ENCODE measurements at places on chromosomes 1 and 21.
A peak's percentile ranks its signal among the peaks of the same experiment; 100 is the strongest.

DNA sequence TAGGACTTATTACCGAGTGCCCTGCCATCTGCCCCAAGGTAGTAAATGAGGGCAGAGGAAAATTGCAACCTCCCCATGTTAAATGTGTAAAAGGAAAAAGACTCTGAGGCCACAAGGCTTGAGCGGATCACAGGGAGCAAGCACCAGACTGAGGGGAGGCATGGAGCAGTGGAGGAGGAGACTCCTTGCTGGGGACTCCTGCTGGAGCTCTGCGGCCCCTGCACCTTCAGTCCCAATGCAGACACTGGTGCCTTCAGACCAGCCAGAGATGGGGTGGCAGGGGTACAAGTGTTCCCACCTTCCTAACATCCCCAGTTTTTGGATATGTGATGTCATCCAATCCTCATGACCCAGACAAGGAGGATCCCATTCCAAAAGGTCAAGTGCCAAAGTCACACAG is 128.4 kb upstream of the NGF start:
- DNase-seq: no peak

DNA sequence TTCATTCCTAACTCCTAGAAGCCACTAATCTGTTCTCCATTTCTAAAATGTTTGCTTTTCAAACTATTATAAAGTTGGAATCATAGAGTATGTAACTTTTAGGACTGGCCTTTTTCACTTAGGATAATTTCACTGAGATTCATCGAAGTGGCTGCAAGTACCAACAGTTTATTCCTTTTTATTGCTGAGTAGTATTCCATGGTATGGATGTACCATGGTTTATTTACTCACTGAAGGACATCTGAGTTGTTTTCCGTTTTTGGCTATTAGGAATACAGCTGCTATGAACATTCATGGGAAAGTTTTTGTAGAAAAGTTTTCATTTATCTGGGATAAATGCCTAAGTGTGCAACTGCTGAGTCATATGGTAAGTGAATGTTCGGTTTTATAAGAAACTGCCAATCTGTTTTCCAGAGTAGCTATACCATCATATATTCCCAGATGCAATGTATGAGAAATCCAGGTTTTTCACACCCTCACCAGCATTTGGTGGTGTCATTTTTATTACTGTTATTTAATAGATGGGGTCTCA is 66.3 kb downstream of the SLC27A3 start:
- no peak for DNase-seq

DNA sequence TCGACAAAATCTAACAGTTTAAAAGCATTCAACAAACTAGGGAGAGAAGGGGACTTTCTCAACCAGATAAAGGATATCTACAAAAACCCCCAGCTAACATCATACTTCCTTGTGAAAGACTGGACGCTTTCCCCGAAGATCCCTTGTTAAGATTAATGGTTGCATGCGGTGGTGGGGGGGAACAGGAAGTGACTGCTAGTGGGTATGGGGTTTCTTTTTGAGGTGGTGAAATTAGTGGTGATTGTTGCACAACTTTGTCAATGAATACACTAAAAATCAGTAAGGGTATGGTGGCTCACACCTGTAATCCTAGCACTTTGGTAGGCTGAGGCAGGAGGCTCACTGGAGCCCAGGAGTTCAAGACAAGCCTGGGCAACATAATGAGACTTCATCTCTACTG is 26.9 kb upstream of the EYA3 start:
- DNase-seq: peak; percentile 36

DNA sequence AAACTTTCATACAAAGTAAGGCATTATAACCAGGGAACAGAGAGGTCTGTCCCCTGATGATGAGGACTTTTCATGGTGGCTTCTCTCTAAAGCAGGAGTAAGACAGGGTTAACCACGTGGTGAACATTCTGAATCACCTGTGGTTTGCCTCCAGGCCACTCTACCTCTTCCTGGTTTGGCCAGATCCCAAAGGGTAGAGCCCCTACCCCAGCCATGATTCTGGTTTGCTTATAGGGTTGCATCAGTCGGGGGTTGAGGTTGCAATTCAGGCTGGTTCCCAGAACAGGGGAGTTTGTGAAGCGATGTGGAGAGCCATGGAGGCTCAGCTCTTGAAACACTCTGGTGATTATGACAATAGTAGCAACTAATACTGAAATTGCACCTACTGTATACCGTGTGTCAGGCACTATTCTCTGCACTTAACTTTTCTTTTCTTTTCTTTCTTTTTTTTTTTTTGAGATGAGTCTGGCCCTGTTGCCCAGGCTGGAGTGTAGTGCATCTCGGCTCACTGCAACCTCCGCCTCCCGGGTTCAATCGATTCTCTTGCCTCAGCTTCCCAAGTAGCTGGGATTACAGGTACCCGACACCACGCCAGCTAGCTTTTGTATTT is 8.3 kb downstream of the CNR2 start:
- DNase-seq: no peak

DNA sequence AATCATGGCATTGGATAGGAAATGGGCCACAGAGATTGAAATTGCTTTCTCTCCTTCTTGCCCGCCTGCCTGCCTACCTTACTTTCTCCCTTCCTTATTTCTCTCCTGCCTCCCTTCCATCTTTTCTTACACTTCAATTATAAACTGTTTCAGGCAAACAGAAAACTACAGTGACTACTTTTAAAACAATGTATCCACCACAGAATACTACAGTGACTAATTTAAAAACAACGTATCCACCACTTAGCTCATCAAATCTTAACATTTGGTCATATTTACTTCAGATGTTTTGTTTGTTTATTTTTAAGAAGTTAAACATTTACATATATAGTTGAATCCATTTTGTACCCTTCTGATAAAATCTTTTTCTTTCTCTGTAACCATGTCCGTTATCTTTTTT is 54.4 kb downstream of the SNRPE start:
- no peak for DNase-seq

DNA sequence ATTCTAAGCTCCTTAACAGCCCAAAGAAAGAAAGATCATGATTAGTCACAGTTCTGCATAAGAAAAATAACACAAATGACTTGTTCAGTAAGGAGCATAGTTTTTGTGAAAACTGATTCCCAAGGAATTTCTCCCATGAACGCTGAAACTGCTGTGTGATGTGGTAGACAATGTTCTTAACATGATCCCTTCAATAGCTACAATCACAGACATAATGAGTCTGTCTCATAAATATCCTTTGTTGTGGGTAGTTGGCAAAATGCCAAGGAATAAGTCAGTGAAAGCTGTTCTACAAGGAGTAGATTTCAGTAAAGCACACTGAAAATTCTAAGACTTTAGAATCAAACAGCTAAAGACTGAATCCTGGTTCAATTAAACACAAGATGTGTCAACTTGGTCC is 404.8 kb downstream of the HLX start:
- no peak for DNase-seq

DNA sequence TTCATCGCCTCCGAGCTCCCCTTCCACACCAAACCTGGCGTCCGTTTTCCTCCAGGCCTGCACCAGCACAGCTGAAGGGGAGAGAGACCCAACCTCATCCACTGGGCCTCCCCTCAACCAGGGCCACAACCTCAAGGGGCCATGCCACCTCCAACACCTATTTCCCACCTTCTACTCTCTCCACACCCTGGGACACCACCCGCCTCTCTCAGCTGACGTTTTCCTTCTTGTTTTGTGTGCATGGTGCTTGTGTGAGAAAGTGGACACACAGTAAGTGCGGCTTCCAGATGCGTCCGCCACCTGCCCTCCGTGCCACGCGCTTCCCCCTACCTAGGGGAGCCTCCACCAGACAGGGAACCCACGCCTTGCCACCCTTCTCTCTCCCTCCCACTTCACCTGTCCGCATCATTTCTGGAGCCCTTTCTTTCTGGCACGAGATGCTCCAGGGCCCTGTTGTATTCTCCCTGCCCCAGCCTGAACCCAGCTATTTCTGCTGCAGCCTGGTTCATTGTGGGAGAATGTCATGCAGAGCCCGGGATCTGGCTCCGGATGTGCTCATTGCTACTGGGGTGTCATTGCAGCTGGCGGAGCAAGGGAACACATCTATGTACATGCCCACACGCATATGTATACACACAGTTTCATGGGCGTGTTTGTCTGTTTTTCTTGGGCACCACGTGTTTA is 1.3 kb upstream of the GNB1 start:
- DNase-seq: peak; percentile 35

- DNase-seq: no peak
Measured at GRCh38 chr1:210024996-210025395, 87.0 kb downstream of the SYT14 start.

- no peak for DNase-seq
Measured at GRCh38 chr21:45477176-45478114, 64.8 kb downstream of the SLC19A1 start.

GRCh38 chr1:167837326-167837725 is 76.6 kb downstream of the ADCY10 start:
- no peak for DNase-seq

- peak; percentile 81 for DNase-seq
Measured at GRCh38 chr1:153510984-153511410, 24.8 kb downstream of the S100A6 start.

DNA sequence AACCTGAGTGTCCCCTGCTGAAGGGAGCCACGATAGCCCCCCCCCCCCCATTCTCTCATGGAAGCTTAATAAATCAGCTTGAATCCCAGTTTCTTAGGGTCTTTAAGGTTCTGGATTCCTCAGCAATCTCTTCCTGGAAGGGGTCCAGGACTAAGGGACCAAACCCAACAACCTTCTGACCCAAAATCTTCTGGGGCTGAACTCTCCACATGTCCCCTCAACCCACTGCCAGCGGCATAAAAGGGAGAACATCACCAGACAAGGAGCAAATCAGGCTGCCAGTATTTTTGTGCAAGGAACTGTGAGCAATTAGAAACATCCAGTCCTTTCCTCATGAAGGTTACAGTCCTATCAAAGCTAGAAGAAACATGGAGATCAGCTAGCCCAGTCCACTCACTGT is 12.7 kb upstream of the LORICRIN start:
- no peak for DNase-seq

Data from activated naive CD4-positive, alpha-beta T cell treated with anti-CD3 and anti-CD28 coated beads, Interleukin-2, amount 50 U/mL, for 16 hours (primary cell).